ENCODE measurements at places on chromosomes 2 and 18.

GRCh38 chr18:22145160-22145559 is 24.2 kb upstream of the GATA6 start:
- DNase-seq = no peak

GRCh38 chr2:232362174-232362900 is 16.2 kb upstream of the ALPP start:
- DNase-seq = no peak

DNA sequence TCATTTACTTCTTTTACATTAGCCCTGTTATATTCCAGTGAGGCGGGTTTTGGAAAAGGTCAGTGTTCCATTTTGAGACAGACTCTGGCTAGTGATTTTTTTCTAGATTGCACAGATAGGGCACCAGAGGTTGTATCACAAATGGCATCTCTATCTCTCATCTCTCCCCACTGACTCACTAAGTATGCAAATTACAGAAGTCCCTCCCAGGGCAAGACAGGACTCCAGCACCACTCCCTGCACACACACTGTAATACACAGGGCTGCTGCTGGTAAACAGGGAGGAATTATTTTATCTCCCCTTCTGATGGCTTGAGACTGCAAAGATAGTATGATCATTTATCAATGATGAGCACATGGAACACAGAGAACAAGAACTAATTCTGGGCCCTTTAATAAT is 46.2 kb downstream of the AKAIN1 start:
- no peak for DNase-seq

DNA sequence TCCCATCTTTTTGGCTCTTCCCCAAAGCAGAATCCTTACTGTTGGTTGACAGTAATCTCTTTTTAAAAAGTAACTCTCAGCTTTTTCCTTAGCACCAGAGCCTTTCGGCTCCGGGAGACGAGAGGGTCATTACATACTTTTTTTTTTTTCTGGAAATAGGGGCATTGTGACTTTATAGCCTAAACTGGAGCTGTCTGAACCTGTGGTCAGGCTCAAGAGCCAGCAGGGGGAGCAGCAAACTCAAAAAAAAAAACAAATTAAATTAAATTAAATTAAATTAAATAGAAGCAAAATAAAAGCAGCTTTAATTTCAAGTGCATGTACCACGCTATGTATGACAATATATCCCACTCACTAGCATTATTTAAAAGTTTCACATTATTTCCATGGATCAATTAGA is 156.6 kb downstream of the DTNA start:
- peak; percentile 43 for DNase-seq

DNA sequence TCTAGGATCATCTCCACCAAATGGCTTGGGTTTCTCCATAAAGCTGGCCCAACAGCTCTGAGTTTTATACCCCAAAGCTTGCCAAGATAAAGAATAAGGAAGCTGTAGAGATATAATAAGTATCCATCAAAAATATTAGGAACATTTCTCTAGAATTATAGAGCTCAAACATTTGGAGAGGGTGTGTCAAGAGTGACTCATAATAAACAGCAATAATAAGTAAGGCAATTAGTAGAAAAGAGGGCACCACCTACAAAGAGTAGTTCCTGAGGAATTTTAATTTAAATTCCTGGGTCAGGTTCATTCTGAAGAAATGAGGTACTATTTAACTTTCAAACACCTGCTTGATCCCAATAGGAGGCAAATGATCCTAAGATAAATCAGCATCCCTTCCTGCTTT is 41.4 kb upstream of the NCKAP5 start:
- DNase-seq = no peak

GRCh38 chr2:226758921-226759640 is 40.5 kb downstream of the IRS1 start:
- DNase-seq = peak; percentile 89

- no peak for DNase-seq
Measured at GRCh38 chr2:128058114-128058513, 30.3 kb upstream of the SAP130 start.

DNA sequence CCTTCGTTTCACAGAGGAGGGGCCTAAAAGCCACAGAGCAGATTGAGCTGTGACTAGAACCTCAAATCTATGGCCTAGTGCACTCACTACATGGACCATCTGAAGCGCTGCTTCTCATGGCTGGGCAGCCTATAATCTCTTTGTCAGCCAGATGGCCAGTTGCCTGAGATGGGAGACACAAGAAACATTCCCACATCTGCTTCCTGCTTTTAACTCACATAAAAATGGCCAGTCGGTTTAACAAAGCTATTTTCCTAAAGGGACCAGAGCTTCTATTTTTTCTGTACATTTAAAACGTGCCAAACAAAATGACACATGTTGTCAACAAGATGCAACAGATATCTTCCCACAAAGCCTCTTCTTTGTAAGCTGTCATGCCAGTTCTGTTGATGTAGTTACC is 173.8 kb downstream of the GFPT1 start:
- no peak for DNase-seq
